ENCODE measurements at places on chromosomes 5 and 9.
A peak's percentile ranks its signal among the peaks of the same experiment; 100 is the strongest.

GRCh38 chr9:132301521-132301920 is 53.3 kb downstream of the SETX start:
- no peak for DNase-seq

DNA sequence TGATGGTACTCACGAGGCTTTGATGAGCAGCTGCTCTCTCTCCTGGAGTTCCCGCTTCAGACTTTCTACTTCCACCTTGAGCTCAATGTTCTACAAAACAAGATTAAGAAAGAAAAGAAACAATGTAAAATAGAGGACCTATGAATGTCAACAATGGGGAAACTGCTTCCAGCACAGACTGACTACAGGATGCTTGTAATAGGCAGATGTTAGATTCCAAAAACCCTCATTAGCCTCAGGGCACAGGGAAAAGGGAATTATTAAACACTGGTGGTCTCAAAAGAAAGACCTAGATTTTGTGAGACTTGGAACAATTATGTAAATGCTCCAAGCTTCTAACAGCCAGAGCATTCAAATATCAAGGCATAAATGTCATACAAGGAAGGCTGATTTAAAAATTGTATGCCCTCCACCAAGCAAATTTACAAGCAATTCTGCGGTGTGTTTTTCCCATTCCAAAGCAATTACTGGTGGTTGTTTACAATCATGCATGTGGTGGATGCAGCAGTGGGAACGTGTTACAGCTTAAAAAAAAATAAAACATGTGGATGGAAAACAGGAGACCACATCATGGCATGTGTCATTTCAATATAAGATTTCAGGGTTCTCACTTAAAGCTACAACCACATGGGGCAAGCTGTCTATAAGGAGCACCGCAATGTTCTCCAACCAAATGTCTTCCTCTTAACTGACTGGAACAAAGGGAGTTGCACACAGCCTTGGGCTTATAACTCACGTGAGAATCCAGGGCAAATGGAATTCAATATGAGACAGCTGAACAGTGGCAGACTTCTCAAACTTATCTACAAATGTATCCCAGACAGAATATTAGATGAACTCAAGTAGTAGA is 34.0 kb downstream of the CDK5RAP2 start:
- DNase-seq, result no peak

- DNase-seq, result no peak
Observed at GRCh38 chr9:115378241-115378640, 260.3 kb upstream of the TNC start.

DNA sequence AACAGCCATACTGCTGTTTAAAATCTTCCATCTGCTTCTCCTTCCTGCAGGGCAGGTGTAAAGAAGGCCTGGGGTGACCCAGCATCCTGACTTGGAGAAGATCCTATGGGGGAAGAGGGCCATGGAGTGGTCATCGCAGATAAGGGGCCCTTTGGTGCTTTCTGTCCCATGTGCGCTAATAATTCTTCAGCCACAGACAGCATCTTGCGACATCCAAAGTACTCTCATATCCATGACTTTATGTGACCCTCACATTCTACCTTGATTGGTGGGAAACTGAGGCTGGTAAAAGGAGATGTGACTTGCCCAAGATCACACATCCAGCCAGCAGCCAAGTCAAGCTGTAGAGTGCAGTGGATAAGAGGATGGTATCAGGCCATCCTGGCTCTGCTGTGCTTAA is 44.3 kb upstream of the HAND1 start:
- DNase-seq, result no peak

- peak; percentile 14 for DNase-seq
Observed at GRCh38 chr5:150081541-150082283, 4.6 kb downstream of the CSF1R start.

- no peak for DNase-seq
Observed at GRCh38 chr9:98207606-98208005, 15.2 kb upstream of the CORO2A start.

DNA sequence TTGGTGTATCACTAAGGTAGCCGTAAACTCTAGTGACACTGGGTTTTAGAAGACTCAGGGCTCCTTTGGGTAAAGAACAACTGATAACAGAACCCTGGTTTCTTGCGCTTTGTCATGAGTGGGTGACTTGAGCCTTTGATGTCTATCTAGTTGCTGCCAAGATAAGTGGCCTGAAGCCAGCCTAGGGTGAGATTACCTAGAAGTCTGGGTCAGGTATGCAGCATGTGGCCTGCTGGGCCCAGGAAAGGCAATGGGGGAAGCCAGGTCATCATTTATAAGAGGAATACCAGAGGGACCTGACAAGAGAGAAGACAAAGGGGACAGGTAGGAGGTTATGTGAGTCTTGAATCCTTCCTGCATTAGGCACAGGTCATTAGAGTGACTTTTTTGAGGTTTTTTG is 23.2 kb upstream of the GARNL3 start:
- DNase-seq, result no peak

GRCh38 chr5:151132963-151133362 is 24.6 kb downstream of the ANXA6 start:
- no peak for DNase-seq

- no peak for DNase-seq
Observed at GRCh38 chr9:905906-906305, 64.4 kb downstream of the DMRT1 start.

DNA sequence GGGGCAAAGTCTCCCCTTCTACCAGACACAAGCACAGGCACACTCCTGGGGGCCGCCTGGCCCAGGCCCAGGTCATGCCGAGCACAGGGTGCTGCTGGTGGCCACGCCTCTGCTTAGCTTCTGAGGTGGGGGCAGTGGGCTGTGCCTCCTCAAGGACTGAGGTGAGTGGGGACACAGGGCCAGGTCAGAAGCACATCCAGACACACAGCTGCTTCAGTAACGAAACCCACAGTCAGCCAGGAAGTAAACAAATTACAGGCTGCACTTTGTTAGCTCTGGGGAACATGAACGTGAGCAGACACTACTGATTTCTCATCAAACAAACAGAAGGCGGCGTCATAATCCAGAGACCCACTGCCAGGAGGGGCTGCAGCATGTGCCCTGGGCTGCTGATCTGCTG is 192.4 kb downstream of the HSPA4 start:
- no peak for DNase-seq

DNA sequence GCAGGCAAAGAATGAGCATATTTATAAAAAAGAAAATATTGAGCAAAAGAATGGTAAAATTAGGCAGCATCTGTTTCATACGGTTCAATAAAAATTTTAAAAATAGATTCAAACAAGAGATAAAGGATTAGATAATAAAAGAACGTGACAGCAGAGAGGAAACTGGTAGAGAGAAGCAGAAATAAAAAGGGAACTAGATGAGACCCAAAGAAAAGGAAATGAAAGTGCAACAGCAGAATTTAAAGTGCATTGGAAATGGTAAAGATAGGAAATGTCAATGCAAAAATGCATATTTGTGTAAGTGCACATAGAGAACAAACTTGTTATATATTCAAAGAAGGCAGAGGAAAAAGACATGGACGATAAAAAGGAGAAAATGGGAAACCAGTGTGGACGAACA is 70.2 kb downstream of the SUSD1 start:
- no peak for DNase-seq

DNA sequence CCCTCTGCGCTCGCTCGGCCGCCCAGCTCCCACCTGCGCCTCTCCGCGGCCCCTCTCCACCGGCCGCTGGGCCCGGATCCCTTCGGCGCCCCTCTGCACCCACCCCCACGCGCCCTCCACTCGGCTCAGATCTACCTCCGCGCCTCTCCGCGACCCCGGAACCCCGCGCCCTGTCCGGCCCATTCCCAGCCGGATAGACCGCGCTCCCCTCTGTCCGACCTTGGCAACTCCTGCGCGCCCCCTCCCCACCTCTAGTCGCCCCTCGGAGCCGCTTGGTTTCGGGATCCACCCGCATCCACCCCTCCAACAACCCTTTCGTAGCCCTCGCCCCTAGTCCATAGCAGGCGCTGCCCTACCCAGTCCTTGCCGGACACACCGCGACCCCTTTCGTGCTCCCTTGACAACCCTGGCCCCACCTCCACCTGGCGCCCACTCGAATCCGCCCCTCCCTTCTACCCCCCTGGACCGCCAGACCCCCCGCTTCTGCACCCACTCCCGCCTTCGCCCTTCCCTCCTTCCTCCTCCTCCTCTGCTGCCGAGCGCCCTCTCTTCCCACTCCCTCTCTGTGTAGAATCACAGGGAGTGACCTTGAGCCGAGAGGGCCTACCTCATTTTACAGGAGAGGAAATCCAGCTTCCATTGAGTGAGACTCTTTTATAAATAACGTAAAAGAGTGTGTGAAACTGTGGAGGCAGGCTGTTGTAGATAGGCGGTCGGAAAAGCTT is 525 bp upstream of the AK3 start:
- peak; percentile 12 for DNase-seq

GRCh38 chr5:112257976-112258375 is 161.1 kb downstream of the EPB41L4A start:
- no peak for DNase-seq

DNA sequence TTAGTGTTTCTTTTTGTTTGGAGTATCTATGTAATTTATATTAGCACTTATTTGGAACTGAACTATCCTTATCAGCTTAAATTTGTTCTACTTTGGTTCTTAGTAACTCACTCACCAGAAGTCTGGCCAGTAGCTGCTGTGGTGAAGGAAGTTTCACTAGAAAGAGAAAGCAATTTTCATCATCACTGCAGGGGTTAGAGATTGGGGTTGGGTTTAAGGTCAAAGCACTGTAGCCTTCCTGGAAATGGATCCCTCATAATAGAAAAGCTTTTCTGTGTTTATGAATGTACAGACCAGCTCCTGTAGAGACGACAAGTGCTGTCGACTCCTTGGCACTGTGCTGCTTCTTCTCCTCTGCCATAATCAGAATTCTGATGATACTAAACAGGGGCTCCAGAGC is 22.2 kb downstream of the MROH2B start:
- DNase-seq, result no peak

- no peak for DNase-seq
Observed at GRCh38 chr5:6837519-6838110, 124.4 kb downstream of the TENT4A start.

GRCh38 chr5:136894070-136894469 is 528.7 kb upstream of the TRPC7 start:
- DNase-seq, result no peak

- DNase-seq, result no peak
Observed at GRCh38 chr5:67795781-67796477, 419.6 kb upstream of the PIK3R1 start.

DNA sequence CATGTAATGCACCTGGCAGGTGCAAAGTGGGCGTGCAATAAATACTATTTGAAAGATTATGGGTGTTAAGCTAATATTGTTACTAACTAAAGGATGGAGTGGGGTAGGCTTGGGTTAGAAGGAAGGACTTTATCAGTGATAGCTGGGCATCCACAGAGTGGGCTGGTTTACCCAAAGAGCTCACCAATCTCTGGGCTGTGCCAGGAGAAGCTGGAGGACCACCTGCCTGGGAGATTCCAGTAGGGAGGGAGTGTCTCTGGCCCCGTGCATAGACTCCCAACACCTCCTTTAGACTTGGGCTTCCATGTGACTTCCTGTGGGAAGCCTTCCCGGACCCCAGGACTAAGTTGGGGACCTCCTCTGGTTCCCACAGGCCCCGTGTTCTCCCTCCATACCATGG is 5.6 kb upstream of the URM1 start:
- no peak for DNase-seq

- no peak for DNase-seq
Observed at GRCh38 chr5:35963381-35963843, 25.0 kb upstream of the CAPSL start.

GRCh38 chr9:133148199-133149129 is 15.2 kb downstream of the GBGT1 start:
- DNase-seq, result peak; percentile 80

GRCh38 chr9:68844631-68845612 is 139.9 kb downstream of the PIP5K1B start:
- DNase-seq, result peak; percentile 18

DNA sequence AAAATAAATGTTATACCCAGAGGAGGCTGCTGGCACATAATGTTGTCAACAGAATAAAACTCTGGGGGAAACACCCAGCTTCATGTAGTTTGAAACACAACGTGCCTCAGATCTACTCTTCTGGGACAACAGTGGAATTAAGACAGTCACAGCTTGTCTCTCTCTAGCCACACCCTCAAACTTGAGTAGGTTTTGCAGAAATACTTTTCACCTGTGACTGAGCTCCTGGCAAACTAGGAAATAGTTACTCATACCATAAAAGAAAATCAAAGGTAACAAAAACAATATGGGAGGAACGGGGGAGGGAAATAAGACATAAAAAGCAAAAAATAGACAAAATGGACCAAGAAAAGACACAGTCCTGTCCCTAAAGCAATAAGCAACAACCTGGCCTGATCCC is 14.4 kb downstream of the ELAVL2 start:
- DNase-seq, result no peak

DNA sequence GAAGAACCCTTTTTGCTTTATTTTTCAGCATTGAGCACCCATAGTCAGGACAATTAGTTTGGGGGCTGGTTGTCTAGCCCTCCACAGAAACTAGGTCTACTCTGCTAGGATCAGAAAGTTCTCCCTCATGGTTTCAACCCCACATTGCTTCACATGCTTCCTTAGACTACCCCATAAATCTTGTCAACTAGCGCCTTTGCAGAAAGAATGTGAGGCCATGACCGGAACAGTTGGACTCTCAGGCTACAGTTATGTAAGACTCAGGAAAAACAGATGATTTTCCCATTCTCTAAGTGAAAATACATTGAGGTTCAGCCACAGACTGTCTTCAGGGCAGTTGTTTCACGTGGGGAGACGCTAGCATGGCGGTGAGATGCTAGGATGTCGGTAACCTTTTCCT is 255.6 kb downstream of the NR3C1 start:
- no peak for DNase-seq

DNA sequence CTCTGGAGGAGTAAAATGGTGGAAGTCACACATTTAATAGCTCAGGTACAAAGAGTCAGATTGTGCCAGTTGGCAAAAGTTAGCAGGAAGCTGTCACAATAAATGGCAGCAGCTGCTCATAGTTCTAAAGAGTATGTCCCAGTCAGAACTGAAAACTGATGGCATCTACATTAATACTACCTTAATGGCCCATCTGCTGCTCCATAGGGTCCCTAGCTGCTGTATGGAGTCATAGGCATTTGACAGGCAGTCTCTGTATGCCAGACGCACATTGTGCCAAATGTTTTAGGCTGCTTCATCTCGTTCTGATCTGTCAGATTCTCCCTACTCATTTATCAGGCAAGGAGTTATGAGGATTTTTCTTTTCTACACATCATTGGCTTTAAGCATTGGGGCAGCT is 515.8 kb upstream of the ARRDC3 start:
- no peak for DNase-seq

DNA sequence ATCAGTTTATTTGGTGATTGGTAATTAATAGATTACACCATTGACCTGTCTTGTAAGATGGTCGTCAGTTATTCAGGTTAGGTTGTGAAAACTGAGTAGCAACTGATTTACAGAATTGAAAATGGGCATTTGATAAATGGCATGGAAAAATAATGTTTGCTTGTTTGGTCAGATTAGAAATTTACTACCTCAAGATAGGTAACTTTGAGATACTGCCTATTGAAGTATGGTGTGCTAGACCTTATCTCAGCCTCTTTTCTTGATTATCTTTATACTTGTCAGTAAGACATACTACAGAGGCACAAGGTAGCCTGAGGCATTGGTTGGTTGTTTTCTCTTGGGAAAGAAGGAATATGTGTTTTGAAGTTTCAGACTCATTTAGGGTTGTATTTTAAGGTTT is 174.5 kb downstream of the XRCC4 start:
- DNase-seq, result no peak

GRCh38 chr9:73640971-73641370 is 489.3 kb downstream of the ANXA1 start:
- DNase-seq, result no peak

GRCh38 chr5:28488752-28489151 is 1450.4 kb upstream of the CDH9 start:
- no peak for DNase-seq
